ENCODE measurements at places on chromosomes 6 and 20.

DNA sequence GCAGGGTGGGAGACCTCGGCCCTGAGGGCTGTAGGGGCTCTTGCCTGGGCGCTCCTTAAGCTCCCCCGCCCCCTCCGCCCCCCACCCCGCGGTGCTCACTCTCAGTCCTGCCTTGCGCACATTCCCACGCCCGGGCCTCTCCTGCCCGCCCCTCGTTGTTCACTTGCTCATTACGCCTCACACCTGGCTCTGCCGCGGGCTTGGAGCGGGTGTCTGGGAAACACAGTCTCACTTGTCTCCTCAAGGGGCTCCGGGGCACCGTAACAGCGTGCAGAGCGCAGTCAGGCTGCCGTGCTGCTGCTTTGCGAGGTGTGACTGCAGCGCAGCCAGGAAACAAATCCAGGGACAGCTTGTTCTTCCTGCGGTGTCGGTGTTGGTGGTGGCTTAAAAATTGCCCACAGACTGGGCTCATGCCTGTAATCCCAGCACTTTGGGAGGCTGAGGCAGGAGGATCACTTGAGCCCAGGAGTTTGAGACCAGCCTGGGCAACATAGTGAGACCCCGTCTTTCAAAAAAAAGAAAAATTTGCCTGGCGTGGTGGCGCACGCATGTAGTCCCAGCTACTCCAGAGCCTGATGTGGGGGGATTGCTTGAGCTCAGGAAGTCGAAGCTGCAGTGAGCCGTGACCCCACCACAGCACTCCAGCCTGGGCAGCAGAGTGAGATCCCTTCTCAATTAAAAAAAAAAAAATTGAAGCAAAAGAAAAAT lies 4.6 kb downstream of the NPBWR2 start:
- no peak for DNase-seq

DNA sequence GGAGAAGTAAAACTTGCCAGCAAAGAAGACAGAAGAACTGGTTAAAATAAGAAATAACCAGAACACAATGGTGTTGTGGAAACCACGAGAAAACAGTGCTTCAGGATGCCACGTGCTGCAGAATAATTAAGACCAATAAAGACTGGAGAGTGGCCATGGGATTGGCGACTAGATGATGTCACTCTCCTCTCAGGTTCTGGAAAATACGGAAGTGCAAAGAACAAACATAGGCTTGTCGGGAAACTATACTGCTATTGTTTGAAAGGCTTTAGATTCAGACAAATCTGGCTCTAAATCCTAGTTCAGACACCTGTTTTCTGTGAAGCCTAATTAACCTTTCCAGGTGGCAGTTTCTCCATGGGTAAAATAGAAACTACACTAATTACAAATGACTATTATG lies 138.4 kb upstream of the STXBP5 start:
- peak; percentile 37 for DNase-seq

- peak; percentile 15 for DNase-seq
These were observed 14.9 kb upstream of the CST7 start for GRCh38 chr20:24934101-24934661.

DNA sequence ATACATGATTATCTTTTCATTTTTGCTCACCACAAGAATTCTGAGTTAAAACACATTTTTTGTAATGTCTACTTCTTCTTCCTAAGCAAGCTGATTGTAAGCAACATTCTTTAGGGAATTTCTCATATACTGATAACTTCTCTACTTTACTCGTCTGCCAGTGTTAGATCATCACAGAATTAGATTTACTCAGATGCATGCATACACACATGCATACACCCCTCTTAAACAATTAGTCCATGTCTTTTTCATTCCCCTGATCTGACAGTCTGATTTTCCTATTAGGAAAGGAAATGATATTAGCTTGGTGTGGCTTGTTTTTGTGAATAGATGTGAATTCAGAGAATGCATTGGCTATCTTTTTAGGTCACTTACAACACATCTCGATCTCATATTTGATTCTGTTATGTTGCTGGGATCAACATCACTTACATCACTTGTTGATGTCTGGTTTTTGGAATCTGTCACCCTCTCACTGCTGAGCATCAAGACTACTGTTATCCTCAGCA lies 91.4 kb downstream of the FIG4 start:
- DNase-seq, result no peak

DNA sequence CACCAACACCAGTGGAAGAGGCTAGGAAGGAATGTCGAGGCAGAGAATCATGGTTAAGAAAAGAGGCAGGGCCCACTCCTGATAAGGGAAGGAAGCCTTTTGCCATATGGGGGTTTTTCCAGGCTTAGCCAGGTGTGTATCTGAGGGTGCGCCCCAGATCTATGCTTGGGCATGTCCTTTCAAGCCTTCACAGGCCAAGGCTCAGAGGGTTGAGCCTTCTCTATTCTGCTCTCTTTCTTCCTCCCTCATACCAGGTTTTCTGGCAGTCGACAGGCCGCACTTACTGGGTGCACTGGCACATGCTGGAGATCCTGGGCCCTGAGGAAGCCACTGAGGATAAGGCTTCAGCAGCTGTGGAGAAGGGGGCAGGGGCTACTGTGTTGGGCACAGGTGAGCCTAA lies 4.7 kb downstream of the CUL9 start:
- DNase-seq, result no peak

GRCh38 chr6:156969233-156969632 lies 192.1 kb downstream of the ARID1B start:
- DNase-seq, result no peak

GRCh38 chr20:4886771-4887527 lies 114.4 kb downstream of the SLC23A2 start:
- DNase-seq, result no peak

GRCh38 chr6:169793408-169793807 lies 42.0 kb downstream of the ERMARD start:
- no peak for DNase-seq

DNA sequence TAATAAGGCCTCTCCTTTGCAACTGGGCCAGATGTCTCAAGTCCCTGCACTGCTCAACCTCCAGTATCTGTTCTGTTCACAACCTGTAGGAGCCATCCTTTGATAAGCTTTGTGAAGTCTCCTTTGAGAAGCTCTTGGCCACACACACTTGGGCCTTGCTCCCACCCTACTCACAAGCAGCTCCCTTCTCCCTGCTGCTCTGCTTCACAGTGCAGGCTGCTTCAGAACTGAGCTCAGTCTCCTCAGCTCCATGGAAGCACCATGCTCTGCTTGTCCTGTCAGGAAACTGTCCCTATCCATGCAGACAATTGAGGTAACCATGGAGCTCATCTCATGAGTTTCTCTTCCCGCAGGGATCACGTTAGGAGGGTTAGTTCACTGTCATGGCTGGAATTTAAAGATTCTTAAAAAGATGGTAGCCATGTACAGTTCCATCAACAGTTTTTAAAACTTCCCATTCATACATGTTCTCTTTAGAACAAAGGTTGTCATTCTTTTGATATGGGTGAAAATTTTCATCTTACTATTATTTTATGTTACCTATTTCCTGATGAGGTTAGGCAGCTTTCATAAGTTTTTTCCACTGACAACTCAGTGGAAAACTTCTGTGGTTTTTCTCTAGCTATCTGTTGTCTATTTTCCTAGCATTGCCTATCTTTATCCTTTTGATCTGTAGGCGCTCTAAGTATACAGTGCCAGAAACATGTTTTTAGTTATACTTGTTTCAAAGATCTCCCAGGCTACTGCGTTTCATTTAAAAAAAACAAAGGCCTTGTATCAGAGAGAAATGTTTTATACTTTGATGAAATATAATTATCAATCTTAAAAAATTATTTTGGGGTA lies 62.6 kb downstream of the AK9 start:
- DNase-seq, result no peak

GRCh38 chr20:21027569-21027968 lies 78.6 kb downstream of the LINC00237 start:
- DNase-seq, result no peak

Measured in breast epithelium (tissue), 4 donors.